ENCODE measurements at places on chromosomes 5 and 9.

GRCh38 chr5:73596705-73597328, 29.2 kb upstream of the ARHGEF28 start:
- DNase-seq = peak; percentile 73

DNA sequence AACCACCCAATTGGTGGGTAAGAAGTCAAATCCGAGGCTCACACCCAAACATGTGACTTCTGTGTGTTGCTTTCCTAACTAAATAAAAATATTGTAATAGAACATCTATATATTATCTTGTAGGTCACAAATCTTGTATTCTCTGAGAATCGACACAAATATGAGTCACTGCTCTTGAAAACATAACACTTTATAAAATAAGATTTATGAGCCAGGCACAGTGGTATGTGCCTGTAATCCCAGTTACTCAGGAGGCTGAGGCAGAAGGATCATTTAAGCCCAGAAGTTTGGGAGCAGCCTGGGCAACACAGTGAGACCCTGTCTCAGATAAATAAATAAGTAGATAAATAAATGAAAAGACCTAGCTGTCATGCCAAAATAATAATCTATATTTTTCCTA, 624.1 kb downstream of the ANXA1 start:
- DNase-seq = no peak

DNA sequence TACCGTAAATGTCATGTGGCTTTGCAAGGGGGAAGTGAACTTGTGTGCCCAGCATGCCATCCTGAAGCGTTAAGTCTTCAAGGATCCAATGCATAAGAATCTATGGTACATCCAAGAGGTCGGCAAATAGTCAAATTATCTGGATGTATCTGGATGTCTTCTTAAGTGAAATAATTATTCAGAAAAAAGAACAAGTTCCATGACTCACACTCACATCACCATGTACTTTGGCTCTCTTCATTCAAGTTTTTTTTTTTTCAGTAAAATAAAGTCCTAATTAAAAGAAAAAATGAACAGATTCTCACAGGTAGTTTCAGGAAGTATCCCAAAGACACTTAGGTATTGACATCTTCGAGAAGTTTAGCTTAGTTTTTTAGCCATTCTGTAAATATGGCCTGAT, 62.7 kb upstream of the MEGF10 start:
- no peak for DNase-seq

- no peak for DNase-seq
Observed at GRCh38 chr9:124964056-124964455, 23.2 kb upstream of the GOLGA1 start.

DNA sequence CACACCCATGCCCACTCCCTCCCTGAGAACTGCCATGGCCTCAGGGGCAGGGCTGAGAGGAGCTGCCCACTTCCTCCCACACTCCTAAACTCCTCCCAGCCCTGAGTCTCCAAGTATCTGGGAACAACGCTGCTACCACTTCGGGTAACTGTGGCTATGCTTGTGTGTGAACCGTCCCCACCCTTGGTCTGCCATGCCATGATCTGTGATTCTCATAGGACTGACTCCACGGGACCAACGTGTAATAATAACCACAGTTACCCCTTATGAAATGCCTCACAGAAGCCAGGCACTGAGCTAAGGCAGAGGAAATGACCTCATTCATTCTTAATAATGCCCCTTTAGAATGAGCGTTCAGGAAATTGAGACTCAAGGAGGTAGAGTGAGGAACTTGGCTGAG, 103.9 kb upstream of the SMIM23 start:
- no peak for DNase-seq

DNA sequence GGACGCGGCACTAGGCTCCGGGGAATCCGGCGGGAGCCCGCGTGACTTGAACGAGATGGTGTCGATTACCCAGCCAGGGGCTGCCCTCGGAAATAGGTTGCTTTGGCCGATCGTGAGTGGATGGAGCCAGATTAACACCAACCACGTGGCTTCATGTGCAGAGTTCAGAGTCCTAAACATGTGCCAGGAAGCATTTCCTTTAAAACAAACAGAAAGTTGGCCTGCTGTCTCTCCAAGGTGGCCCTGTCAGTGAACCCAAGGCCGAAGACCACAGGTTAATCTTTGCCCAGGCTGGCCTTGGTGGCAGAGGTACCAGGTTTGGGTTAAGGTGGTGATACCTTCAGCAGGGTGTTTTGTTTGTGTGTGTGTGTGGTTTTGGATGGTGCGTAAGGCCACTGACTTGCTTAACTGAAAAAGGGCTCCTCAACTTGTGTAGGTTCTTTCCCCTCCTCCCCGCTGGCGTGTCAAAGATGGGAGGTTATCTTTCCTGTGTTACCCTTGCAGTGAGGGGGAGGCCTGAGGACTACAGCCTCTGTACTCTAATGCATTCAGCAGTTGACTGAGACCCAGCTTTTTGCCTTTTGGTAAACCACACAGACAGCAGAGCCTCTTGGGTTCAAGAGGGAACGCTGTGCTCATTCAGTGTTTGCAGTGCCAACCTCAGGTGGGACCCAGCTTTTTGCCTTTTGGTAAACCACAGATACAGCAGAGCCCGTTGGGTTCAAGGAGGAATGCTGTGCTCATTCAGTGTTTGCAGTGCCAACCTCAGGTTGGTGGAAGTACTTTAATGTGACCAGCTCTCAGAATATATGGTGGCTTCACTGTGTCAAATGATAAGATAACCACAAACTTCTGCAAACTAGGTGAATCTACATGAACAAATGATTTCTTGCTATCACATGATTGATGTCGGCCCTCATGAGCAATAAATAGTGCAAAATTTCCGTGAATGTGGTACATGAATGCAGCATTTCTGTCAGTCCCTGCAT, 1.4 kb downstream of the IQGAP2 start:
- peak; percentile 54 for DNase-seq
